ENCODE measurements at places on chromosomes 2 and 18. TPM values are rescaled to one million over a fixed set of nuclear protein-coding genes. Genes with fewer than 3 reads are reported as not detected.

Gene GAREM2
- total RNA-seq, result 4.9 TPM

Gene LRRTM4
- total RNA-seq, result not detected

Gene ALKAL2
- not detected for total RNA-seq

Gene PLGLB2
- total RNA-seq, result 2.4 TPM

Gene KRTCAP3
- total RNA-seq, result 13.9 TPM

Gene PLCD4
- 0.54 TPM for total RNA-seq

Gene KIF1A
- 2.3 TPM for total RNA-seq

Gene CBLN2
- not detected for total RNA-seq

Gene PTPRN
- not detected for total RNA-seq

Gene SCN2A
- 0.06 TPM for total RNA-seq

Gene CHST9
- not detected for total RNA-seq

DNA sequence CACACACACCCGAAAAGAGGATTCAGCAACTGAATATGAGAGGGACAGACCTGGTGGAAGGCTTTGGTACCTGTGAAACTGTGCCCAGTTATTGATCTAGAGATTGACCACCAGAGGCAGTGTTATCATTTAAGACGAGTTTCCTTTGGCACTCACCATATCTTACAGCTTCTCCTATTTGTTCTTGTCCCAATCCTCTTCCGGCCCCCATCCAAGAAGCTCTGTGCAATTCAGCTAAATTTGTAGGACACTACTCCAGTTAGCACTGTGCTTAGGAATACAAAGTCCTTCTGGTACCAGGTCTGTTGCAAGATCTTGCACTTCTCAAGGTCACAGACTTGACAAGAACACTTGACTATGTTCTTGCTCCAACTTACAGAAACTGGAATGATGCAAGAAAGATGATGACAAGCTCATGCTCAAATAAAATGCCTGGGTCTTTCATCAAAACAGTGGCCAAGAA is 177.7 kb downstream of the TMEM247 start:
- DNase-seq, result no peak

DNA sequence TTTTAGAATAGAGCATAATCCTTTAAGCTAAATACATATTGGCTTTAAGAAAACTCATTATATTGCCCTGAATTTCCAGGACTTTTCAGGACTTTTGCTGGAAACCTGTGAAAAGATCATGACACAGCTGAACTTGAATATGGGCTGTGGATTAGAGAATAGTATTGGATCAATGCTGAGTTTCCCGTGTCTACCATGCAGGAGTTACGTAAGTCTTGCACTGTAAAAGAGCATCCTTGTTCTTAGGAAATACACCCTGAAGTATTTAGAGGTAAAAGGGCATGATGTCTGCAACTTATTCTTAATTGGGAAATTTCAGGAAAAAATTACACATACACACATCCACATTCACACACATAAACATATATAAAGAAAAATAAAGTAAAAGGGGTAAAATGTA is 82.1 kb downstream of the ZFP36L2 start:
- DNase-seq, result no peak

DNA sequence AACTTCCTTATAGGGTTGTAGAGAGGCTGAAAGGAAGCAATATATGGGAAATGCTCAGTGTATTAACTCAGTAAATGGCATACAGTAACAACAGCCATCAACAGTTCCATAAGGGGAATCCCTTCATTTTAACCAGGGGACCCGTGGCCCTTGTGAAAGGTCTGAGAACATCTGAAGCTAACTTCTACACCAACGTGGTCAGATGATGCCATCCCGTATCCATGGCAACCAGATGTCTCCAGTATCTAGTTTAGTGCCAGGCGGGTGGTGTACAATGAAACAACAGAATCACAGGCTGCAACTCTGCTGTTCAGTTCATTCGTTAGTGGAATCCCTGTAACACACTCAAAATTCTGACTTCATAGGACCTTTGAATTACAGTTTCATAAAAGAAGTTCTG is 162.3 kb downstream of the TGIF1 start:
- DNase-seq, result no peak

GRCh38 chr18:26008096-26008495 is 82.3 kb downstream of the SS18 start:
- no peak for DNase-seq

GRCh38 chr2:212921061-212921460 is 230.4 kb downstream of the IKZF2 start:
- no peak for DNase-seq

- no peak for DNase-seq
Observed at GRCh38 chr2:38533180-38533579, 69.5 kb downstream of the HNRNPLL start.

DNA sequence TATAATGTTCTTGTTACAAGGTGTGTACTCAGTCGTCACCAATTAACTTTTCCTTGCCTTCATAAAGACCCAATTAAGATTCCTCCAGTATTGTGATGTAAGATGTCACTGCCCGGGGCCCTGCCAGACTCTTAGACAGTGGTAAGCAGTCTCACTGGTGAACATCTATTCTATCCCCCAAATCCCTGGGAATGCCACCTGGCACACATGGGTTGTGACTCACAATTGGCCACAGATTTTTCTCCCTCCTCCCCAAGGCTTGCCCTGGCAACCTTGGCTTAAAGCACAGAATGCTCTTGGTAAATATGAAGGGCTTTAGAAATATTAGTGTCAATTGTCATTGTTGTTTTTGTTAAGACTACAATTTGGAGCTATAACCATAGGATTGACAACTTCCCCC is 287.9 kb downstream of the ETAA1 start:
- no peak for DNase-seq

DNA sequence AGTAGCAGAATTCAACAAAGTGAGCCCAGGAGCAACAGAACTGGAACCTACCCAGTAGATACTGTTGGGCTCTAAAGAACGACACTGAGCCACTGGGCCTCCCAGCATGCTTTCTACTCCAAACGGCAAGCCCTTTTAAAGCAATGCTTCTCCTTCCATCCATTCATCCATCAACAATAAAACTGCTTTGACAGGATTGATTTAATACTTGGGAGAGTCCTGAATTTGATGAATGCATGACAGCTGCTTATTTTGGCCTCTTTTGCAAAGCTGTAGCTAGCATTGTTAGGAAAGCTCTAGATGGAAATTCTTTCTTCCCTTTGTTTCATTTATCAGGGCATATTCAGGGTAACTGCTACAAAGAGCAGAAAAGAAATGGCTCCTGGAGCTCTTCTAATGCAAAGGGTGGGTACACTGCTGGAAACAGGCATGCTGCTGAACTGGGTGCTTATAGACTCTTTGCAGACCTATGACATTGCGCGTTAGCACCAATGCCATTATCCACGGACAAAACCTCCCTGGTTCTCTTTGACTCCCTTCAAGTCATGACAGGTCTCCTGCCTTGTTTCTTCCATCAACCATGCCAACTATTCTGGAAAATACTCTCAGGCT is 138.4 kb upstream of the HNRNPA3 start:
- DNase-seq, result no peak

DNA sequence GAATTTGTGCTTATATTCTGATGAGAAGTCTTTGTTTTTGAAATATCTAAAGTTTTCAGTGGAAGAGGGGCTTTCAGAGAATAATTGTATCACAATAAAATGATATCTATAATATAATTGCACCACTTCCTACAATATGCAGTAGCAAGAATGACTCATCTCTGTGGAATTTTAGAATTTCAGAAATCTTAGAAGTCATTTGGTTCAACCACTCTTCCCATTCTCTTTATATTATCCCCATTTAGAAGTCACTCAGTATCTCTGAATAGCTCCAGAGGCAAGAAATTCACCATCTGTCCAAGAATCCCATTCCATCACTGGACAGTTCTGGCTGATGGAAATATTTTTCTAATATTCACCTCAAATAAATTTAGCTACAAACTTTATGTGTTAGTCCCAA is 59.3 kb upstream of the CCDC68 start:
- no peak for DNase-seq

- DNase-seq, result no peak
Observed at GRCh38 chr2:237860273-237860935, 981 bp downstream of the RAMP1 start.

- no peak for DNase-seq
Observed at GRCh38 chr2:30358351-30358750, 88.7 kb upstream of the LCLAT1 start.

- no peak for DNase-seq
Observed at GRCh38 chr2:67221266-67221665, 175.9 kb upstream of the ETAA1 start.

GRCh38 chr2:209511637-209512036 is 87.8 kb downstream of the MAP2 start:
- no peak for DNase-seq

DNA sequence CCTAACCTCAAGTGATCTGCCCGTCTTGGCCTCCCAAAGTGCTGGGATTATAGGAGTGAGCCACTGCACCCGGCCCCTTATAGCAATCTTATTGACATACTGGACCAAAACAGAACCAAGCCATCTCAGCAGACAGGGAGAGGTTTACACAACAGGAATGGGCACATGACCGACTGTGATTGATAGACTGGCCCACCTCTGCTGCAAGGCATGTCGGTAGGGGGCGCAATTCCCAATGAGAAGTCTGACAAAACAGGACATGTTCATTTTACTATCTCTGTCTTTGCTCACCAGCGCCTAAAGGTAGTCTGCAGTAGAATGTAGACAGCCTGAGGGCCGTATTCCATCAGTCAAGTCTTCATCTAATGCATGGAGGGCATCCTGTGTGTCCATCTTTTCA is 2.0 kb downstream of the LYPD6B start:
- DNase-seq, result peak; percentile 42

GRCh38 chr18:58947136-58947732 is 82.6 kb downstream of the ZNF532 start:
- DNase-seq, result no peak

GRCh38 chr2:56030901-56031300 is 107.3 kb upstream of the EFEMP1 start:
- DNase-seq, result no peak

GRCh38 chr18:76791642-76792041 is 30.7 kb upstream of the ZNF236 start:
- no peak for DNase-seq

- DNase-seq, result no peak
Observed at GRCh38 chr2:152627351-152627957, 89.8 kb downstream of the PRPF40A start.

- DNase-seq, result no peak
Observed at GRCh38 chr18:24995056-24995455, 356.9 kb downstream of the ZNF521 start.

DNA sequence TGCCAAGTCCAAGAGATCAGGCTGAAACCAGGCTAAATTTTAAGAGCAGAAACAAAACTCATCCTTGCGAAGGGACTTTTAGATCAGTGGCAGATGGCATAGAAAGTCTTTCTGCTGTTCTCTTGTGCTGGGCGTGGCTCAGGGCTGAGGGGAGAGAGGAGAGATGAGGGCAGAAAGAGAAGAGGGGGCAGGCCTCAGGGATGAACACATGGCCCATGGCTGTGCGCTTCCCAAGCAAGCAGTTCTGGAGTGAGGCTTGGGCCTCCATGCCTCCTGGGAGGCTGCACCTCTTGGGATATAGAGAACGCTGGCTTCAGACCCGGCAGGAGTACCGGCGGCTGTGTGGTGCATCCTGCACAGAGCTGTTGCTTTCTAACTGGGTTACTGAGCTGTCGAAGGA is 41.0 kb downstream of the HPCAL1 start:
- DNase-seq, result no peak

DNA sequence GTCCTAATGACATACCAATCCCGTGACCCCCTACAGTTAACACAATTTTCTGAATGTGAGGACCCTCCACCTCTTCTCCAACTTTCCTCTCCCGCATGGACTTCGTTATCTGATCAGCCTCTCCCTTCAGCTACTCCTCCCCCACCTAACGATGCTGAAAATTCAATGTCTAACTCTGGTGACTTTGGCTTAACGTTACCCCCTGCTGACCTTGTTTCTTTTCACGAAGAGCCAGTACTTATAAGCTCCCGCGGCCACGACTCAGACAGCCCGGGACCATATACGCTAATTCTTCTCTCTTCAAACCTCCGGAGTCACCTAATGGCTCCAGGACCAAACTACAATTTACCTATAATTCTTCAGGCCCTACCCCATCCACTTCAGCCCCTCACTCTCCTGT is 29.2 kb downstream of the VPS54 start:
- DNase-seq, result no peak

- no peak for DNase-seq
Observed at GRCh38 chr18:30988440-30988839, 54.1 kb downstream of the DSC3 start.

- DNase-seq, result no peak
Observed at GRCh38 chr2:160409480-160409879, 84.1 kb downstream of the RBMS1 start.

DNA sequence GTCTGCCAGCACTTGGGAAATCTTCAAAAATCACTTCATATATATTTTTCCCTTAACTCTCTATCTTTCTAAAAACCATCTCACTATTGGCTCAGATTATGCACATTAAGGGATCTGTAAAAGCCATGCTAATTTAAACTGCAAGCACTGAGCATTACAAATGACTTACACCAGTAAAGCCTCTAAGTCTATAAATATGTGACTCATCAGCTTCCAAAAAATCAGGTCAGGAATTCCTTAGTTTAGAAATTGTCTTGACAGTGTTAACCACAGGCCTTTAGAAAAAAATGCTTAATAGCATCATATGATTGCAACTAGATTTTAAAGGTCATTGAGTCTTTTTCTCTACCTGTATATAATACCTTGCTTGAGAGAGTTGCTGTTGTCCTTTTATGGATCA is 1113.6 kb upstream of the PIK3C3 start:
- no peak for DNase-seq

GRCh38 chr2:217048730-217049129 is 188.9 kb upstream of the TNP1 start:
- no peak for DNase-seq

DNA sequence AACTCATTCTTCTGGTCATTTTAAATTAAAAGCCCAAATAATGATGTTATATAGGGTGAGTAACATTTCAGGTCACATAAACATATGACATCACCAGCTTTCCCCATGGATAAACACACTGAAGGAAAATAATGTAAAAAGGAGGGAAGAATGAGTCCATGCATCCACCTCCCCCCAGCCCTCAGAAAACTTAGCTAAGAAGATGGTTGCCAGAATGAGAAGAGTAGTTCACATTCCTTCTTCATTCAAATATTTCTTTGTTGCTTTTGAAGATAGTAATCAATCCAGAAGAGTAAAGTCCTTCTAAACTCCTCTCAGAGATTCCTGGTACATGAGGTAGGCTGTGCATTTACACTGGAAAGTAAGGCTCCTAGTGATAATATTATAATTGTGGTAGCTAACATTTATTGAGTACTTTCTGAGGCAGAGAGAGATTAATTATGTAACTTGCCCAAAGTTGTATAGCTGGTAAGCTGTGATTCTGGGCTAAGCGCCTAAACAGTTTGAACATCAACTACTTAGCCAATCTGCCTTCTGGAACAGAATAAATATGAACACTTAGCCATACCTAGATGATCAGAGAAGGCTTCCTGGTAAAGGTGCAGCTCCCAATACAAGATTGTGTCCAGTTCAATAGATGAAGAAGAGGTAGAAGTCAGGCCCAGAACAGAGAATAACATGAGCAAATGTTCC is 256.7 kb upstream of the FN1 start:
- DNase-seq, result no peak

- no peak for DNase-seq
Observed at GRCh38 chr2:103525756-103526155, 763.9 kb downstream of the TMEM182 start.

- DNase-seq, result no peak
Observed at GRCh38 chr2:227462972-227463931, 8.7 kb upstream of the AGFG1 start.

GRCh38 chr18:10169064-10169562 is 255.3 kb downstream of the VAPA start:
- no peak for DNase-seq

- DNase-seq, result no peak
Observed at GRCh38 chr2:149219856-149220255, 110.5 kb upstream of the LYPD6 start.

- no peak for DNase-seq
Observed at GRCh38 chr2:118988706-118989105, 46.7 kb downstream of the MARCO start.
